SK-N-SH (cell line): ENCODE measurements at places on chromosomes 2 and 18. TPM values are rescaled to one million over a fixed set of nuclear protein-coding genes. Genes with fewer than 3 reads are reported as not detected.

The STPG4 gene
- polyA plus RNA-seq, result 0.20 and 0.21 TPM in 2 replicates

The CTAGE1 gene
- polyA plus RNA-seq, result 0.03 and 0.07 TPM in 2 replicates

The YES1 gene
- polyA plus RNA-seq, result 6.7 and 7.9 TPM in 2 replicates

The MYCN gene
- polyA plus RNA-seq, result 0.03 TPM in 1 of 2 replicates, not detected in the other

The ELOA2 gene
- not detected in 2 replicates for polyA plus RNA-seq

The PLCL1 gene
- polyA plus RNA-seq, result 7.7 and 10.3 TPM in 2 replicates

The RAX gene
- not detected in 2 replicates for polyA plus RNA-seq

The CYP27C1 gene
- polyA plus RNA-seq, result 0.03 TPM in 1 of 2 replicates, not detected in the other

GRCh38 chr2:177651833-177652232 lies 259.3 kb downstream of the AGPS start:
- no peak overlapping the region for H3K27ac ChIP-seq
- H3K36me3 ChIP-seq, result no peaks in the 10 kb centered on the region
- H3K4me3 ChIP-seq, result no peak overlapping the region

DNA sequence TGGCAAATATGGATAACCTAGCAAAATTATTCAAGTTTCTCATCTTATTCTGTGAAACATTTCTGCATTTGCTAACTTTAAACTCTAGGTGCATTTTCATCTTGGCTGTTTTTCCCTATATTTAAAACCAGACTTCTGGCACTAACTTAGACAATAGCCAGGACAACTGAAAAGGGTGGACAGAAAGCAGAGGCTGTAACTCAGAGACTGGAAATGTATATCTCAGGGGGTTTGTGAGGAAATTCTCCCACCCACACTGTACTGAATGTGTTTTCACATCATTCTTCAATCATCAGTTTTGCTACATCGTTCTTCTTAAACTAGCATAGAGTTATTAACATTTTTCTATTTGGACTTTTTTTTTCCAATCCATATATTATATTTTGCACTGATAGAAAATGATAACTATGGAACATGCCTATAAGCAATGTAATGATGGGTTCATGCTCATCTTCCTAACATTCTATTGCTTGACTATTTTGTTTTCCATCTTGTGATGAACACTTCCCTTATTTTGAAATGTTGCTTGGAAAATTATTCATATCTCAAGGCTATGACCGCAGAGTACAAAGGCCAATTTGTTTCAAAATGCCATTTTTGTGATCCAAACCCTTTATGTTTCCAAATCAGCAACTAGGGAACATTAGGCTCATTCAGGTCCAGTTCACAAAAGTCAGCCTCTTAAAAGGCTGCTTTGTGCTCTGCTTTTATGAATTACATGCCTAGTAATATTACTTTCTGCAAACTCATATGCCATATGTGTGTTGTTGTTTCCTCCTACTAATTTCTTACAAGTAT lies 125.8 kb upstream of the CDH19 start:
- no peaks in the 10 kb centered on the region for H3K27me3 ChIP-seq
- no peak for DNase-seq
- no peaks in the 10 kb centered on the region for H3K4me1 ChIP-seq
- no peak overlapping the region for H3K27ac ChIP-seq
- no peak overlapping the region for H3K4me3 ChIP-seq

GRCh38 chr18:5756823-5757222 lies 138.5 kb downstream of the TMEM200C start:
- no peak for DNase-seq
- H3K27me3 ChIP-seq, result no peaks in the 10 kb centered on the region
- no peaks in the 10 kb centered on the region for H3K4me1 ChIP-seq
- H3K36me3 ChIP-seq, result no peaks in the 10 kb centered on the region
- no peak overlapping the region for H3K27ac ChIP-seq

- peaks cover 4% of the 10 kb centered on the region; the same call in 1 of the 2 replicates for H3K4me1 ChIP-seq
- no peak for DNase-seq
- peaks cover 5% of the 10 kb centered on the region for H3K36me3 ChIP-seq
- H3K27ac ChIP-seq, result no peak overlapping the region
- H3K27me3 ChIP-seq, result no peaks in the 10 kb centered on the region
- H3K4me3 ChIP-seq, result no peak overlapping the region
Observed at GRCh38 chr2:70988151-70988550, 6.5 kb downstream of the TEX261 start.

DNA sequence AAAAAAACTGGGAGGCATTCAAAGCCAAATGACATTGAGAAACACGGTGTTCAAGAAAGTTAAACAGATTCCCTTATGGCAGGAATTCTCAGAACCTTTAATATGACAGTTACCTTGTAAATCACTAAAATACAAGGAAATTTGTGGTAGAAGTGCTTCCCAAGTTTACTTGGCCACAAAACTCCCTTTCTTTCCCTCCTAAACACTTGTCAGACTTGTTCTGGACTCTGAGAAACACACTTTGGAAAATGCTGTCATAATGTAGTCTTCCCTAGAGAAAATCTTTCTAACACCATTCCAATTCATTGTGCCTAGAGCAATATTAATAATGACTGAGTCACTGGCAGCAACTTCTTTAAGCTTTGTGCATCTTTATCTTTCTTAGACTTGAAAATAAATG lies 140.4 kb downstream of the ANKRD44 start:
- H3K27me3 ChIP-seq, result no peaks in the 10 kb centered on the region
- H3K4me3 ChIP-seq, result no peak overlapping the region
- no peak overlapping the region for H3K27ac ChIP-seq
- H3K36me3 ChIP-seq, result no peaks in the 10 kb centered on the region
- peaks cover 5% of the 10 kb centered on the region; the same call in 1 of the 2 replicates for H3K4me1 ChIP-seq
- no peak for DNase-seq

GRCh38 chr2:113376913-113377445 lies 60.5 kb upstream of the ZNG1B start:
- peaks cover 53% of the 10 kb centered on the region; the same call in 1 of the 2 replicates for H3K27me3 ChIP-seq
- no peaks in the 10 kb centered on the region for H3K36me3 ChIP-seq
- H3K4me3 ChIP-seq, result no peak overlapping the region
- DNase-seq, result no peak

DNA sequence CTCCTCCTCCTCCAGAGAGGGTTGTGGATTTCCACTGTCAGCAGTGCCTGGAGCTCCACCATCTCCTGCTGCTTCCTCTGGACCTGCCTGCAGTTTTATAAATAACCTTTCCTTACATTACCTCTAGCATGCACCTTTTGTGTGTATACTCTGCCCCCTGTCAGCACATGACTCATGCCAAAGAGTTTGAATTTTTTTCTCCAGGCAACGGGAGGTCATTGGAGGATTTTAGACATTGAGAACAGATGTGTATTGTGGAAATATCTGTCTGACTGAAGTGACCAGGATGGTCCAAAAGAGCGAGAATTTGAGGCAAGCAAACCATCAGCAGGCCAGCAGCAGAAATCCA lies 31.7 kb downstream of the IL37 start:
- H3K27me3 ChIP-seq, result peaks cover 4% of the 10 kb centered on the region; the same call in 1 of the 2 replicates
- H3K27ac ChIP-seq, result no peak overlapping the region
- no peaks in the 10 kb centered on the region for H3K4me1 ChIP-seq
- DNase-seq, result no peak
- no peaks in the 10 kb centered on the region for H3K36me3 ChIP-seq

DNA sequence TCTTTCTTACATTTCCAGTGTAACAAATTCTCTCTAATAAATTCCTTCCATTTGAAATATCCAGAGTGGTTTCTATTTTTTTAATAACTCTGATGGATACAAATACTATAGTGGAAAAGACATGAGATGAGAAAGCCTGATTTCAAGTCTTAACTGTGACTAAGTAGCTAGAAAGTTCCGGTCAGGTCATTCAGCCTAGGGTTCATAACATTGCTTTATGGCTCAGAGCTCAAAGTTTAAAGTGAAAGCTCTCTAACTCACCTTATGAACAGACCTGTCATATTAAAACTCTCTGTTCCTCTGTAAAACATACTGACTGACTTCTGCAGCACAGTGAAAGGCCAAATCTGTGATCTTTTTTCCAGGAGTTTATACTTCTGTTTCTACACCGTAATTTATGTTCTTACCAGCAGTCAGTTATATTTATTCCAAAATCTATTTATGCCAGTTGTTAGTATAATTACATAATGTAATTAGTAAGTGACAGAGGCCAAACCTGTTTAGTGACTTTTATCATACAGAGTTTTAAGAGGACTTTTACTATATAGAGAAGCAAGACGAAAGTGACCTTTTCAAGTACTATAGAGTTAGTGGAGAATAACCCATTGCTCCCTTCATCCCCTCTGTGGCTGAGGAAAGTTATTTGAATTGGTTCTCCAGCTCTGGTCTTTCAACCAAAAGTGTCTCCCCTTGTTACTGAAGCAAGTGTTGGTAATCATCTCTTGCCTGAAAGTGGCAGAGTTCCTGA lies 118.8 kb upstream of the PDE1A start:
- no peaks in the 10 kb centered on the region for H3K36me3 ChIP-seq
- H3K27me3 ChIP-seq, result no peaks in the 10 kb centered on the region
- no peak overlapping the region for H3K4me3 ChIP-seq

DNA sequence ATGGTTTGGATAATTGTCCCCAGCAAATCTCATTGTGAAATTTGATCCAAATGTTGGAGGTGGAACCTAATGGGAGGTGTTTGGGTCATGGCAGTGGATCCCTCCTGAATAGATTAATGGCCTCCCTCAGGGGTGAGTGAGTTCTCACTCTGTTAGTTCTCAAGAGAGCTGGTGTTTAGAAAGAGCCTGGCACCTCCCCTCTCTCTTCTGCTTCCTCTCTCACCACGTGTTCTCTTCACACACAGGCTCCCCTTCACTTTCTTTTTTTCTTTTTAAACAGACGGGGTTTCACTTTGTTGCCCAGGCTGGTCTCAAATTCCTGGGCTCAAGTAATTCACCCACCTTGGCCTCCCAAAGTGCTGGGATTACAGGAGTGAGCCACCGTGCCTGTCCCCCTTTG lies 111.6 kb upstream of the LTBP1 start:
- H3K4me3 ChIP-seq, result no peak overlapping the region
- no peaks in the 10 kb centered on the region for H3K36me3 ChIP-seq
- peaks cover 31% of the 10 kb centered on the region for H3K4me1 ChIP-seq
- H3K27ac ChIP-seq, result no peak overlapping the region
- DNase-seq, result no peak
- no peaks in the 10 kb centered on the region for H3K27me3 ChIP-seq

GRCh38 chr18:55555395-55556027 lies 32.5 kb downstream of the TCF4 start:
- H3K4me1 ChIP-seq, result peaks cover 27% of the 10 kb centered on the region
- peaks cover 11% of the 10 kb centered on the region for H3K36me3 ChIP-seq
- no peak overlapping the region for H3K4me3 ChIP-seq
- DNase-seq, result no peak
- H3K27ac ChIP-seq, result no peak overlapping the region
- no peaks in the 10 kb centered on the region for H3K27me3 ChIP-seq

GRCh38 chr2:176854062-176854461 lies 358.5 kb upstream of the HNRNPA3 start:
- H3K4me3 ChIP-seq, result no peak overlapping the region
- no peaks in the 10 kb centered on the region for H3K27me3 ChIP-seq
- no peak overlapping the region for H3K27ac ChIP-seq
- H3K4me1 ChIP-seq, result no peaks in the 10 kb centered on the region; the same call in 1 of the 2 replicates

DNA sequence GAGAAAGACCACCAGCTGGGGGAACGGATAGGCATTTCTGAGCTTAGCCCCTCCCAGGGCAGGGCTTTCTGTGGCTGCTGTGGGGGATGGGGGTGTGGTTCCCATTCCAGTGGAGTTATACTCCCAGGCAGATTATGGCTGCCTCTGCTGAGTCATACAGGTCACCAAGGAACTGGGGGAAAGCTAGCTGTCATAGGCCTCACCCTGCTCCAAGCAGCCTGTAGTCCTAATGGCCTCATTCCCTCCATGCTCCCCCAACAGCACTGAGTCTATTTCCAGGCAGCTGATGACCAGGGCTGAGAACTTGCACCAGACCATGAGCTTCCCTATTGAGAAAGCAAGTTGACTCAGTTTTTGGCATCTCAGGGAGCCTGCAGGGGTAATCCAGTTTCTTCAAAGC lies 87.1 kb downstream of the GPR39 start:
- no peaks in the 10 kb centered on the region for H3K27me3 ChIP-seq
- no peaks in the 10 kb centered on the region for H3K36me3 ChIP-seq
- H3K27ac ChIP-seq, result no peak overlapping the region
- DNase-seq, result no peak
- no peak overlapping the region for H3K4me3 ChIP-seq
